ENCODE measurements at places on chromosomes 5 and 9.

- DNase-seq, result no peak
These were observed 50.3 kb downstream of the SNCAIP start for GRCh38 chr5:122362361-122362760.

DNA sequence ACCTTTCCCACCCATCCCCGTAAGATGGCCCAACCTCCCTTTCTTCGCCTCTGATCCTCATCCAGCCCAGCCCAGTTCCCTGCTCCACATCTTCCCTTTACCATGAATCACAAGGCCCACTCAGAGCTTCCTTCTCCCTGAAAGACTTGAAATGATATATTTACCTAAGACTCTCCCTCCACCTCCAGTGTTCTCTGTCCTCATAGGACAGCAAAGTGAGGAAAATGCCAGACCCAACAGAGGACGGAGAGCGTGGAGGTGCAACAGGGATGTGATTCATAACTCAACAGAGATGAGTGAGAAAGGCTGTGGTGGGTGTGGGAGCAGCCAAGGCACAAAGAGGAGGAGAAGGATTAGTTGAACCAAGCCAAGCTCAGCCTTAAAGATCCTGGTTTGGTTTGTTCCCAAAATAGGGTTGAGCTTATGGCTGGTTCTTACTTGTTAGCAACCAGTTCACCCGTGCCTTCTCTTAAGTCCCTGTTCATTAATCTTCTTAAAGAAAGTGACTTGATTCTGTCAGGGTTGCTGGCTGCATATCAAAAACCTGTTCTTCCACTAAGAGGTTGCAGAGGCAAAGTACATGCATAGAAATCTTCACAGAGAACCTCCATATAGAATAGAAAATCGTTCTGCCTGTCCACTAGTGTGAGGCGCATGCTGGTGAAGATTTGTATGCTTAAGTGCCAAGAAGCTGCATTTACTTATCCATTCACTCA, 183.2 kb downstream of the ACTL7B start:
- no peak for DNase-seq

GRCh38 chr5:141605523-141606277, 13.1 kb downstream of the DIAPH1 start:
- no peak for DNase-seq

DNA sequence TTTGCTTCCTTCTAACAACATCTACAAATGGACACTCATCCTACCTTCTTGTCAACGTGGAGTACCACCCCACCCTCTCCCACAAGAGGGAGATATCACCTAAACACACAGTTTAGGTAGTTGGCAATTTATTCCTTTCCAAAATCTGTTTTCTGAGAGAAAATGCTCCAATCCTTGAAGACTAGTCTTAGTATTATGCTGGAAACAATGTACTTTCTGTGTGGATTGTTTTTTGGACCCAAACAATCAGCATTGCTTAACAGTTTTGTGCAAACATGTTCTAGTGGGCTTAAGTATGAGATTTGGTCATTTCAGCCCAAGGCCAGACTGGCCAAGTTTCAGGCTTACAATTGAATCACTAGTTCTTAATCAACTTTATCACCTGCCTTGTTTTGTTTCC, 359.1 kb downstream of the ARHGEF28 start:
- no peak for DNase-seq

GRCh38 chr9:97975376-97975775, 7.8 kb upstream of the ANP32B start:
- DNase-seq, result no peak

DNA sequence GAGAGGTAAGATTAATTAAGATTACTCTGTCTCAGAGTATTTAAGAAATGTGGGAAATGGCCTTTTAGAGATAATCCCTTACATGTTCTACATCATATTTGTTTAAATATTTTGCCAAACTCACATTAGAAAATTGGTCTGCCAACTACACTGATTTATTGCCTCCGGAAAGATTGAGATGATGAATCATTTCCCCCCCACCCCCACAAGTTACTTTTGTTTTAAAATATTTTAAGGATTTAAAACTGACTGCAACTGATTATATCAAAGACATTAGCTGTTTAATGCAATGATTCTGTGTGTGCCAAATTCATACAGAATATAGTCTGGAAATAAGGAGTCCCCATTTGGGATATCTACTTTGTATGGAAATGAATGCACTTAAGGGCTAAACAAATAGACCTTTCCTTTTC, 674.4 kb downstream of the PRR16 start:
- DNase-seq, result no peak

DNA sequence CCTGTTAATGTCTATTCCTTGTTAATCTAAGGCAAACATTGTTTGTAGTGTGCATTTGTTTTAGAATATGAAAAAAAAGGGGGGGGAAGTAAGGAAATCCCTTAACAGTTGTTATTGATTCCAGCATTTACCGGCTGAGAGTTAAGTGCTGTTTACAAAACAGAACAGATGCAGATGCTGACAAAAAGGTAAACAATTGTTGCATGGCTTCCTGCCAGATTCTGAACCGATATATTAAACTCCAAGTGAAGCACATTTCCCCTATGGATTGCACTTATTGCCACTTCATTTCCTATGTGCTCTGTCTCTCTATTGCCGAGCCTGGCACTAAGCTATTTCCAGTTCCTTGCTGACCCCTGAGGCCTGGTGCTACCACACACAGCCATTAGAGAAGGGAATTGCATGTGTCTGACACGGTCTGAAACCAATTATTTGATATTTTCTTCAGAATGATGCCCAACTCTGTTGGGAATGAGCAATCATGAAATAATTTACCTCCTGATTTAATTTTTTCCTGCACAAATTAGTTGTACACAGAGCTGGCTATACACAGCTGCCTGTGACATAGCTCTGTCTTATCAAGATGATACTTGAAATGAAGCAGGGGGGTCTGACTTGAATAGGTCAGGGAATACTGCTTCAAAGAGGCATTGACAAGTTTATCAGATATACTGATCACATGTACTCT, 109.8 kb downstream of the KIAA0825 start:
- DNase-seq, result no peak

DNA sequence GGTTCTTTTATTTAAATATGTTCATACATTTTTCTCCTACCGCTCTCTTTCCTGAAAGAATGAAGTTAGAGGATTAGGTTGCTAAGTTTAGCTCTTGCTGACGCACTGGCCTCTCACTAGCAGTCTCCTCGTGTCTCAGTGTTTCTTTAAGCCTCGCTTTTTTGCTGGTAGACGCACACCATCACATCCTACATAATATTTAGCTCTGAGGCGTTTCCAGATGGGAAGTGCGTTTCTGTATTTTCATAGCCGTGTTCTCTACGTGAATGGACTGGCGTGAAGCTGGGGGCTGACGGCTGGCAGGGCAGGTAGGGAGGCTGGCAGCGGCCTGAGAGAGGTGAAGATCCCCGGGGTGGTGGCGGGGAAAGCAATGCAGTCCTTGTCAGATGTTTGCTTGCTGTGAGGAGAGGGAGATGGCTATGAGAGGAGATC, 79.2 kb upstream of the SPRY4 start:
- no peak for DNase-seq

DNA sequence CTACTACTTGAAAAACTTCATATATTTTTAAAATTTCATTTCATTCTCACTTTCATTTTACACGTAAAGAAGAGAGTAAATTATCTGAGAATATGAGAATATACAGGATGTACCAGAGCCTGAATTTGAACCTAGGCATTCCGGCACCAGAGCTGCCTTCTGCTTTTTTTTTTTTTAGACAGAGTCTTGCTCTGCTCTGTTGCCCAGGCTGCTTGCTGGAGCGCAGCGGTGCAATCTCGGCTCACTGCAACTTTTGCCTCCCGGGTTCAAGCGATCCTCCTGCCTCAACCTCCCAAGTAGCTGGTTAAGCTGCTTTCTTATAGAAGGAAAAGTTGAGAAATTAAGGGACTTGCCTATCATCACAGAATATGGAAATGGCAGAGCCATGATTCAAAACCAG, 540.1 kb downstream of the EBF1 start:
- DNase-seq, result no peak

DNA sequence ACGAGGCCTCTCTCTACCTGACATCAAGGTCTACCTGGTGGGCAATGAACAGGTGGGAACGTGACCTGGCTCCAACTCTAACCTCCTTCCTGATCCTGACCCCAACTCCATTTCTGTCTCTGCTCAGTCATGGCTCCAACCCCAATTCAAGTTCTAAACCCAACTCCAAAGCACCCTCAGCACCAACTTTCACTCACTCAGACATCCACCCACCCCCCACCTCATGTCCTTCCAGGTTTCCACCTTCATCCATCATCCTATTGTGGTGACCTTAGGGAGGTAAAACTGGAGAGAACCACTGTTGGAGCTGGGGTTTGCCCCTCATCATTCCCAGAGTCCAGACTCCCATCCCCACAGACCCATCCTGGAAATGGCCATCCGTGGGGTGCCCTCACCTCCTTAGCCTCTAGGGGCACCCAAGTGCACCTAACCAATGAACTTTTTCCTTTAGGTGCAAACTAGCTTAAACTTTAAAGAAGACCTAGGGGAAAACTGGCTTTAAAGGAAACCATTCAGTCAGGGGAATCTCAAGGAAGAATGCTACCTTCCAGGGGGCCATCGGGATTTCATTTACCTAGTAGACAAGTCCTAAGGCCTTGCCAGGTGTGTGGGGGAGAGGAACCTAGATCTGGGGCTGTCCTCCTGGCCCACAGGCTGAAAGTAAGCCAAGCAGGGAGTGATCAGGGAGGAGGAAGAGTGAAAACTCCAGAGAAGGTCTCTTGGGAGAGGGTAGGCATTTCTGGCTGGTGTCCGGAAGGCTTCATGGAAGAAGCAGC, 11.3 kb downstream of the RGS14 start:
- no peak for DNase-seq

- DNase-seq, result no peak
These were observed 110.2 kb downstream of the LHFPL2 start for GRCh38 chr5:78538240-78538850.

- DNase-seq, result no peak
These were observed 32.7 kb downstream of the PRRC2B start for GRCh38 chr9:131426545-131426944.

DNA sequence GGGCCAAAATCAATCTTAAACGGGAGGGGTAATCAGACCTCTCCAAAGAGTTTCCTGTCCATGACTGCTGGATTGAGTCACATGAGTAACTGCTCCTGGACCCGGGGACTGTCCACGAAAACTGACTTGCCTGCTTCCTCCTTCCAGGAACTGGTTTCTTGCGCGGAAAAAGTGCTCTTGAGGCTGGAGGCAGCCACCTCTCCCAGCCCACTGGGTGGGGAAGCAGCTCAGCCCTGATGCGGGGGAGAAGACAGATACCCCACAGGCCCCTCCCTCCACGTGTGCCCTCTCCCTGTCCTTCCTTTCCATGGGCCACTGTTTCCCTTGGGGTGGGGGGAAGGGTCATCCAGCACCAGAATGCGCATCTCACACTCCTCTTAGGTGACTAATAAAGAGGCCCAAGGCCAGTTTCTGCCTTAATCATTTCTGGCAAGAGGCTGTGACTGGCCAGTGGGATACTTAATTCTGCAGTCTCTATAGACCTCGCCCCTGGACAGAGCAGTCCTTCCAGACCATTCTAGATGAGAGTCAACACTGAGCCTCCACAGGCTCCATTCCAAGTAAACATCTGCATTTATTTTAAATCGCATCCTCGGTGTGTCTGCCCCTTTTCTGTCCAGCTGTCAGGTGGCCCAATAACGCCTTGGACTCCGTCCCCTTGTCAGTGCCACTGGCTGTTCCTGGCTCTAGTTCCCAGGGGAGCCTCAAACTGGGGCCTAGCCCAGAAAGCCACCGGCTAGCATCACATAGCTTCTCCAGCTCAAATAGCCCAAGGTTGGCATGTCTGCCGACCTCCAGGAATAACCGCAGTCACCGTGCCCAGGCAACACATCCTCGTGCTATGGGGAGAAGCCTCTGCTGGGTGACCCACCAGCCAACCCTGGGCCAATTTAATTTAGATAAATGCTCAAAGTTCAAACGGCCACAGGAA, 12.0 kb downstream of the REXO4 start:
- DNase-seq, result no peak

DNA sequence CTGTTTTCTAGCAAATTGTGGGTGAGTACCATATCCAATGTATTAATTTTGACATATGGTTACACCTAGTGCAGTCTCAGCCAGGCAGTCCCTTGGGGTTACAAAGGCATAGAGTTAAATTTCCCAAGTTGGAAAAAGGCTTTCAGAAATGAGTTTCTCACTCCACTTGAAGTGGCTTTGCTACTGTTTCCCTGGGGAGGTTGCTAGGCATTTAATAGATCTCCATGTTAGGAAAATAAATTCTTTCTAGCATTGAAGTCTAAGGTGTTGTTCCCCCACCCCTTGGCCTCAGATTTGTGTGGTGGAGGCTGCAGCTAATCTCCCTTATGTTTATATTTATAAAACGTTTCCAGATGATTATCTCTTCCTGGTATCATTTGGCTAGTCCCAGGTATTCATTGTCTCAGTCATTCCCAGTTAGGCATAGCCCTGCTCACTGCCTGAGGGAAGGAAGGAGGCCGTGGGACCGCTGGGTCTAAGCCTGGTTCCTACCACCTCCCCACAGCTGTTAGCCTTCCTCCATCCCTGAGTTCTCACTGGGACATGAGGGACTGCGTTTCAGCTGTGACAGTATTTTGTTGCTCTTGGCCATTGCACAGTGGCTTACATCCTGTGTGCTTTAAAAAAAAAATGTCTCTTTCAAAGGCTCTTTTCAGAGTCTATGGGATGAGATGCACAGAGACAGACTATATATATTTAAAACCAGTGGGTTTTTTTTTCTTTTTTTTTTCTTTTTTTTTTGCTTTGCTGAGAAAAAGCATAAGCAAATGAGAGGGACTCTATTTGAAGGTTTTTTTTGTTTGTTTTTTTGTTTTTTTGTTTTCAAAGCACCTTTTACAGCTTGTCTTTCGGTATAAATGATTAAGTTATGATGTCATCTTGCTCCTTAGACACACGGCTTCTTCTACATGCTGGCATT, 121.5 kb downstream of the MAST4 start:
- peak; percentile 37 for DNase-seq

GRCh38 chr5:124395287-124395686, 351.2 kb downstream of the ZNF608 start:
- DNase-seq, result no peak

GRCh38 chr5:113269023-113269997, 165.5 kb downstream of the TSSK1B start:
- DNase-seq, result no peak

DNA sequence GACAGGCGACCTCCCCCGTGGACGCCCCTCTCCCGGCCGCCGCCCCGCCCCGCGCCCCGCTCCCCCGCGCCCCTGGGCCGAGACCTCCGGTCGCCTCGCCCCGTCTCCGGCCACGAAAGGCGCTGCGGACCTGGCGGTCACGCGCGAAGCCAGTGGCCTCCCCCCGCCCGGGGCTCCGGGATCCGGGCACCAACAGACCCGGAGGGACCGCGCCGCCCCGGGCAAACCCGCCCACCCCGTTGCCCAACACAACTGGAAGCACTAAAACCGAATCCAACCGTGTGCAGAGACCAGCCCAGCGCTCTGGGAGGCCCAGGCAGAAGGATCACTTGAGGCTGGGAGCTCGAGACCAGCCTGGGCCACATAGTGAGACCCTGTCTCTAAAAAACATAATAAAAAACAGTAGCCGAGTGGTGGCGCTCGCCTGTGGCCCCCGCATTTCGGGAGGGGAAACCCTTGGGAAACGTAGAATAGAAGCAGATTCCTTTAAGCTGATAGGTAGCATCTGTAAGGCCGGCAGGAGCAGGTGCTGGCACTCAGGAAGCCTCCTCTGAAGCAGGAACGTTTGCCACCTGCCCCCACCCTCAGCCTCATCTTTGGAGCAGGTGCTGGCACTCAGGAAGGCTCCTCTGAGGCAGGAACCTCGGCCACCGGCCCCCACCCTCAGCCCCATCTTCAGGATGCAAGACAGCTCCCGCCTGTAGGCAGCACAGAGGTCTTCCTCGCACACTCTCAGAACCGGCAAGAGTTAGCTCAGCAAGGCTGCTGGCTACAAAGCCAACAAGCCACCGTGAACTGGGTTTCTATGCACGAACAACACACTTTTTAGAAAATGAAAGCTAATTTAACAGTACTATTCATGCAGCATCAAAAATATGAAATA, 4.6 kb upstream of the SLC9A3 start:
- peak; percentile 34 for DNase-seq

Measured in NCI-H187 treated with DMSO at 0.1 percent for 48 hours (cell line).